Inflammatory macrophage (primary cell): ENCODE measurements at places on chromosomes 5 and 9.

DNA sequence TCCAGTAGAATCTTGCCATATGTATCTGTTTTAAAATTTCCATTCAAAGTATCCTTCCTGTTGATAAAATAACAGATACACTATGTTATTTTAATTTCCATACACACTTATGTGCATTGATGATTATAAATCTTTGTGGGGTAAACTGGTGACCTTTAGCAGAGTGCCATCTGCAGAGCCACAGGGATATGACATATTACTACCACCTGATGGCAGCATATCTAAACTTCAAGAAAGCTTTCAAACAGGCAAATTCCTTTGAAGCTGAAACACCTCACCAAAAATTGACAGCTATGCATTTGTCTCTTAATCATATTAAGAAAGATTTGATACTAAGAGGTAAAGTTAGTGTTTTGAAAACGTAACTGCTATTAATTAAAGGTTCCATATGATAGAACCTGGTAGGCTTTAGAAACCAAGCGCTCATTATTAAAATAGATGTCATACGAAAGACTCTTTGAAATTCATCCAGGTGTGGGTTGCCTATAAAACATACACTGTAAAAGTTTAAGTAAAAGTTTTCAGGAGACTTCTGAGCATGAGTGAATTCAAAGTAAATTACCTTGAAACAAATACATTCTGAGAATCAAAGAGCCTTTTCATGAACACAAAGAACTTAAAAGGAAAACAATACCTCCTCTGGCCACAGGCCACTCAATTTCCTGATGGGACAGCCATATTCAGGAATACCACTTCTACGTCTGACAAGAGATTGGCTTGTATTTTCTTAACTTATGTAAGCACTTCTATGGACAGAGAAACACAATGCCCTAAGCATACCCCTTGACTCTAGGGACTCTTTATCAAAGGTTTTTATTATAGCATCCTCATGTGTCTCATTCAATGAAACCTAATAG is 93.3 kb downstream of the KIAA0825 start:
- peak; percentile 47 for DNase-seq

GRCh38 chr9:82161876-82162275 is 173.3 kb downstream of the SPATA31D1 start:
- DNase-seq, result no peak

DNA sequence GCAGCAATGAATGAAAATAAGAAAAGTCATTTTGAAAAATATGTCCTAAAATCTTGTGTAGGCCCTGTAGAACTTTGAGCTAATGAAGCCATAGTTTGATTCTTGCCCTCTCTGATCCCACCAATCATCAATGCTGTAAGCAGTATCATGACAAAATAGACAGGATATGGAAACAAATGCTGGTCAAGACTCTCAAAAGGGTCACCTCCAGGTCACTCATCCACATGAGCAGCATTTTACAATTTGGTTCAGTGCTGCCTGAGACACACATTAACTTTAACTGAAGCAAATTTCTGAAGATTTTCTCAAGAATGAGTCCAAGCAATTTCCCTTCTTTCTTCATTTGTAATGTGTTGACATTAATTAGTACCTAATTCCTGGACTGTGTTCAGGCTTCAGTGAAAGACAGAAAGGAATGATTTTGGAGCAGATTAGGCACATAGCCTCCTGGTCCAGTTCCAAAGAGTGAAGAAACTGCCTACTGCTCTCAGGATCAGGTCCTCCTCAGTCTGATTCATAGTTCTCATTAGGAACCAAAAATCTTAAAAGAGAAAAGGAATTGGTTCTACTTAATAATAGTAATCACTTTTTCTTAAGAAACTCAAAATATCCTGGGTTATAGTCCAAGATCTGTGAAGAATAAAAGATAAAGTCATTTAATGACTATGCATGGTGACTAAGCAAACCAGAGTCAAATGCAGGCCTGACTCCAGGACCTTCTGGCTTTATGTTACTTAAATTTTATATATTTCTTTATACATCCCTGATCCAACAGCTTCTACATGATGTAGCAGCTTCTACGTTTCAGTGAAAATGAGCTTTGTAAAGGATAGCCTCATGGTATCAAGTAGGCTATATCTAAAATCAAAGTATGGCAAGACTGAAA is 192.1 kb upstream of the RGMB start:
- DNase-seq, result no peak

- no peak for DNase-seq
These were observed 252.6 kb upstream of the IRX4 start for GRCh38 chr5:2135354-2135753.

DNA sequence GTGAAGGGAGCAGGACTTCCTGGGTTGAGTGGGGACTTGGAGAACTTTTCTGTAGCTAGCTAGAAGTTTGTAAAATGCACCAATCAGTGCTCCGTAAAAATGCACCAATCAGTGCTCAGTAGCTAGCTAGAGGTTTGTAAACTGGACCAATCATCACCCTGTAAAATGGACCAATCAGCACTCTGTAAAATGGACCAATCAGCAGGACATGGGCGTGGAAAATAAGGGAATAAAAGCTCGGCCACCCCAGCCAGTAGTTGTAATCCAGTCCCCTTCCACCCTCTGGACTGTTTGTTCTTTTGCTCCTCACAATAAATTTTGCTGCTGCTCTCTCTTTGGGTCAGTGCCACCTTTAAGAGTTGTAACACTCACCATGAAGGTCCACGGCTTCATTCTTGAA is 29.5 kb downstream of the SPATA31C2 start:
- no peak for DNase-seq

DNA sequence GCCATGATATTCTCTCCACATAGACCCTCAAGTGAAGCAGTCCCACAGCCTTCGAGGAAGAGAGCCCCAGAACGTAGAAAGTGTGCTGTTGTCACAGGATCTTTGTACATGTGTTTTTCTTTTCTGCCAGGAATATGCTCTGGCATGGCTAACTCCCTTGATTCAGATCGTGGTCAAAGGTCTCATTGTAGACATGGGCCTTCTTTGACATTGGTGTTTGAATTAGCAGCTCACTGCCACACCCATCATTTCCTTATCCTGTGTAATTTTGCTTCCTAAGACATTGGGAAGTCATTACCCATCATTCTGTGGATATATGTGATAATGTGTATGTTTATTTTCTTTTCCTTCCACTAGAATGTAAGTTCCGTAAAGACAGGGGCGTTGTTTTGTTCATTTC is 25.5 kb downstream of the MTRR start:
- DNase-seq, result no peak

- no peak for DNase-seq
These were observed 188.4 kb downstream of the RGS3 start for GRCh38 chr9:113651896-113652295.

GRCh38 chr5:154351566-154351965 is 94.2 kb upstream of the SAP30L start:
- no peak for DNase-seq

- DNase-seq, result no peak
These were observed 9.5 kb upstream of the P4HA2 start for GRCh38 chr5:132237141-132237540.

DNA sequence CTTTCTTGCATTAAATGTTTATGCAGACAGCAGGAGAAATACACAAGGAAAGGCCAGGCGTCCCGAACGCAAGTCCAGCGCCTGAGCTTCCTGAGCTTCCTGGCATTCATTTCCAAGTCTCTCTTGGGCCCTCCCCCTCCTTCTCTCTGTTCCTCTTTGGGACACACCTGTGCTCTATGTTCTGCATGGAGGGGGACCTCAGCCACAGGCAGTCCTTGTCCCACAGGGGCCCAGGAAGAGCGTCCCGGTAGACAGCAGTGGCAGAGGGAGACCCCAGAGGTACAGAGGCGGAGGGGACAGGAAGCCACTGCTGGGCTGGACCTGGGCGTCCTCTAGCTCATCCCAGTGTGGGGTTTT is 221.3 kb downstream of the C9orf50 start:
- DNase-seq, result no peak

- DNase-seq, result no peak
These were observed 1258.1 kb upstream of the CDH6 start for GRCh38 chr5:29935371-29935770.

DNA sequence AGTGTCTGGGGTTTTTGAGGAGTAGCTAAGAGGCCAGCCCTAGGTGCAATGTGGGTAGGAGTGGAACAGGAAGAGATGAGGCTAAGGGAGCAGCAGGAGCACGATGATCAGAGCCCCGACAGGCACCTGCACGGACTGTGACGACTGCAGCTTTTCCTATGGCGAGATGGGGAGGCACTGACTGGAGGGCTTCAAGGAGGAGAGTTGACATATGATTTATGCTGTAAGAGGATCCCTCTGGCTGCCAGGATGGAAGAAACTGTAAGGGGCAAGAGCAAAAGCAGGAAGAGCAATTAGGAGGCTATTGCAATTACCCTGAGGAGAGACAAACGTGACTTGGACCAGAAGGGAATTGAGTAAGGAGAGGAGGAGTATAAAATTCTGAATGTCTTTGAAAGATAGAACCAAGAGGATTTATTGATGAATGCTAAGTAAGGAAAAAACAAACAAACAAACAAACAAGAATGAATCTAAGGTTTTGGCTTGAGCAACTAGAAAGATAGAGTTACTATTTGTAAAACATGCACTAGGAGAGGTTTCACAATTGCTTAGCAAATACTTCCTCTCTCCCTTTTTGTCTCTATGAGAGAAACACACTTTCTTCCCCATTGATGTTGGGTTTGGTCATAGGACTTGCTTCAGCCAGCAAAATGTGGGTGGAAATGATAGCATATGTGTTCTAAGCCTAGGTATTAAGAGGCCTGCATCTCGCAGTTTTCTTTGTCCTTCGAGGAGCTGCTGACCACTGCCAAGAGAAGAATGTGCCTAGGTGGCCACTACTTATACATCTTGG is 32.9 kb downstream of the TRPC7 start:
- DNase-seq, result peak; percentile 61
